Astrocyte (in vitro differentiated cells and primary cell): ENCODE measurements at places on chromosomes 1 and 21. TPM values are rescaled to one million over a fixed set of nuclear protein-coding genes. Genes with fewer than 3 reads are reported as not detected.

Gene NPHS2
- not detected in 2 replicates for total RNA-seq

Gene NEK2
- total RNA-seq, result 1.4 and 1.6 TPM in 2 replicates

Gene F13B
- not detected in 2 replicates for total RNA-seq

Gene CFAP57
- total RNA-seq, result 0.18 and 0.29 TPM in 2 replicates

Gene PDZK1
- total RNA-seq, result 0.68 and 0.70 TPM in 2 replicates

Gene C8B
- total RNA-seq, result not detected in 2 replicates

GRCh38 chr1:3505161-3505560, 50.7 kb downstream of the ARHGEF16 start:
- DNase-seq, result no peak

DNA sequence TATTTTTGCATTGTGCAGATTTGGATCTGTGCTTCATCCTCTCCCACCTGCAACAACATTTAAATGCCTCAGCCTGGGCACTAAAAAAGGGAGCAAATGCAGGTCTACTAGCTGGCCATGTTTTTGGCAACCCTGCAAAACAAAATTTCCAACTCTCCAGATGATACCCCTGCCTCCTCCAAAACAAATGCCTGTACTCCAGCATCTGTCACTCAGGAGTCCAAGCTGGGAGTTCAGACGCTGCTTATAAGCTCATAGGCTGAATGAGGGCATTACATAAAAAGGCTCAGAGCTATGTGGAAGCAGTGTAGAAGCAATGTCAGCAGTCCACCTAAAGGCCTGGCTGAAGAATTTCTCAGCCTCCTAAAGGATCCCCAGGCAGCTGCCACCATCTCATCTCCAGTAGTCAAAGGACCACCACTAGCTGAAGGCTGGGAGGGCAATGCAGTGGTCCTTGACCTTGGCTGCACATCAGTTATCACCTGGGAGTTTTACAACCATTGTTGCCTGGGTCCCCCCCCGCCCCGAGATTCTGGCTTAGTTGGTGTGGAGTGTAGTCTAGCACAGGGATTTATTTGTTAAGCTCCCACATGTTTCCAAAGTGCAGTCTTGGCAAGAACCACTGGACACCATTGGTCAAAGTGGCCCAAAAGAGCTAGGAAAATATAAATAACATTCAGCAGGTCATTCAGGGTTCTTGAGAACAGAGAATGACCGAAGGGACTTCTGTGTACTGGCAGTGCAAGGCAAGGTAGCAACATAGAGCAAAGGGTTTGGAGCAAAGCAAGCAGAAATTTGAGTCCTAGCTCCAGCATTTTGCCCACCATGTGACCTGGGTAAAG, 57.2 kb downstream of the ITPKB start:
- DNase-seq, result no peak

- no peak for DNase-seq
These were observed 61.1 kb downstream of the UBE2T start for GRCh38 chr1:202280595-202280994.

DNA sequence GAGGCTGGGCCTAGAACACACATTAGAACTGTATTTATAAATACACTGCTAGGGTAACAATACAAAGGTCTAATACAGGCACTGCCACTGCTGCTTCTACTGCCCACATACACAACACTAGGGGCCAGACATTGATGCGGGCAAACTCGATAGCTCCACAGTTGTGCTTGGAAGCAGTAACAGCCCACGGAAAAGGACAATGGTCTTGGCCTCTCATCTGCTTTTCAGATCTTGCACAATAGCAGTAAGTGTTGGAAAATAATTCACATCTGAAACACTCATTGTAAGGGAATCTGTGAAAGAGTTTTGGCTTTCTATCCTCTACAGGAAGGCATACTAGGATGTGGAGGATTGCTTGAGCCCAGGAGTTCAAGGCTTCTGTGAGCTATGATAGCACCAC, 6.9 kb upstream of the SPOCD1 start:
- DNase-seq, result no peak

GRCh38 chr1:1892079-1892762, 1.3 kb upstream of the GNB1 start:
- DNase-seq, result no peak

GRCh38 chr1:169363046-169363730, 4.4 kb downstream of the NME7 start:
- DNase-seq, result peak; percentile 96
